ENCODE measurements at places on chromosomes 16 and 17. TPM values are rescaled to one million over a fixed set of nuclear protein-coding genes. Genes with fewer than 3 reads are reported as not detected.

TP53TG3B gene
- not detected for total RNA-seq

TLCD1 gene
- 1.6 TPM for total RNA-seq

METTL2A gene
- total RNA-seq, result 16.3 TPM

HOXB2 gene
- total RNA-seq, result 9.4 TPM

SLC52A1 gene
- total RNA-seq, result not detected

TPSG1 gene
- not detected for total RNA-seq

TAT gene
- total RNA-seq, result not detected

CDH3 gene
- 1.1 TPM for total RNA-seq

KRTAP3-2 gene
- not detected for total RNA-seq

PRR11 gene
- 1.2 TPM for total RNA-seq

SECTM1 gene
- 4.5 TPM for total RNA-seq

DNASE1L2 gene
- total RNA-seq, result 0.88 TPM

GRCh38 chr16:79808731-79809130 lies 208.2 kb upstream of the MAF start:
- no peak for DNase-seq

- DNase-seq, result no peak
Measured at GRCh38 chr17:42918902-42919521, 18.4 kb downstream of the G6PC1 start.

GRCh38 chr17:74201250-74201649 lies 2.2 kb upstream of the RPL38 start:
- no peak for DNase-seq

DNA sequence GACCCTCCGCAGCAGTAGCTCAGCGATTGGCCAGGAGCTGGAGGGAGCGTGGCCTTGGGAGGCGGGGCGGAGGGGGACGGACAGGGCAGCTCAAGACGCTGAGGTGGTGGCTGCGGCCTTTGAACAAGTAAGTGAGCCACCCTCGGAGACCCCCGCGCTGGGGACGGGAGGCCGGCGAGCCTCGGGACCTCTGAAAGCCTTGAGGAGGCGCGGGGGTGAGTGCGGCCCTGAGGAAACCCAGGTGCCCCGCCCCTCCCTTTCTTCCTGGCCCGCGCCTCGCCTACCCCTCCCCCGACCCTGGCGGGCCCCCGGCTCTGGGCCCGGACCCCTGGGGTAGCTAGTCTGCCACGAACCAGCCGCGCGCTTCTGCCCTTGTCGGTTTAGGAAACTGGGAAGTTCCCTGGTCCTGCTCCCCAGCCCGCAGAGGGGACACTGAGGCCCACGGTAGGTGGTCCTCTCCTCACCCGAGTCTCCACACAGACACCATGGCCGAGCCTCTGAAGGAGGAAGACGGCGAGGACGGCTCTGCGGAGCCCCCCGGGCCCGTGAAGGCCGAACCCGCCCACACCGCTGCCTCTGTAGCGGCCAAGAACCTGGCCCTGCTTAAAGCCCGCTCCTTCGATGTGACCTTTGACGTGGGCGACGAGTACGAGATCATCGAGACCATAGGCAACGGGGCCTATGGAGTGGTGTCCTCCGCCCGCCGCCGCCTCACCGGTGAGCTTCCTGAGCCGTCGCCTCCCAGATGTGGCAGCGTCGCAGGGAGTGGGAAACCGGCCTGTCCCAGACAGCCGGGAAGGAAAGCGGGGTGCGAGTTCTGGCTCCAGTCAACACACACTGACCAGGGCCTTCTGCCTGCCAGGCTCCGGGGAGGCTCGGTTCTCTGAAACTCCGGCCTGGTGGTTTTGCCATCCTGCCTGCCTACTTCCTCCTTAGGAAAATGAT lies at the start of gene MAPK7:
TSS of gene MAPK7 (plus strand) at position 83 of the 945 bp plus-strand sequence. CDS start at position 486, 403 bp downstream.
- DNase-seq, result no peak

DNA sequence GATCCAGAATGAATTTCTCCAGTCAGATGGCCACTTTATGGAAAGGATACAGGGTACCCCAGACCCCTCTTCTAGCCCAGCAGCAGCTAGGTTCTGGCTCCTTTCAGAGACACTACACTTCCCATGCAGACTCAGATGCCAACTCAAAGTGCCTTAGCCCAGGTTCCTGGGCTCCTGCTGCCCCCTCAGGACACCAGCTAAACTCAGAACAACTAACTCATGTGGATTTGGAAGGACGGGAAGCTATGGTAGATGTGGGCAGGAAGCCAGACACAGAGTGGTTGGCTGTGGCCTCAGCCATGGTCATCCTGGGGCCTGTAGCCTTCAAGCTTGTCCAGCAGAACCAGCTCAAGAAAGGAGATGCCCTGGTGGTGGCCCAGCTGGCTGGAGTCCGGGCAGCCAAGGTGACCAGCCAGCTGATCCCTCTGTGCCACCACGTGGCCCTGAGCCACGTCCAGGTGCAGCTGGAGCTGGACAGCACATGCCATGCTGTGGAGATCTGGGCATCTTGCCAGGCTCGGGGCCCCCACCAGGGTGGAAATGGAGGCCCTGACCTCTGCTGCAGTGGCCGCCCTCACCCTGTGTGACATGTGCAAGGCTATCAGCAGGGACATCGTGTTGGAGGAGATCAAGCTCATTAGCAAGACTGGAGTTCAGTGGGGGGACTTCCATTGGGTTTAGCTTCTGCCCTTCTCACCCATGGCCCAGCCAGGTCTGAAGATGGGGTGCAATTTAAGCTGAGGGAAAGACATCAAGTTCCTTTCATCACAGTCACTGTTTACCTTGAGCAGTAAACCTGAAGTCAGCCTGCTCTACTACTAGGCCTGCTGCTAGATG lies 111.8 kb downstream of the N4BP1 start:
- peak; percentile 8 for DNase-seq

DNA sequence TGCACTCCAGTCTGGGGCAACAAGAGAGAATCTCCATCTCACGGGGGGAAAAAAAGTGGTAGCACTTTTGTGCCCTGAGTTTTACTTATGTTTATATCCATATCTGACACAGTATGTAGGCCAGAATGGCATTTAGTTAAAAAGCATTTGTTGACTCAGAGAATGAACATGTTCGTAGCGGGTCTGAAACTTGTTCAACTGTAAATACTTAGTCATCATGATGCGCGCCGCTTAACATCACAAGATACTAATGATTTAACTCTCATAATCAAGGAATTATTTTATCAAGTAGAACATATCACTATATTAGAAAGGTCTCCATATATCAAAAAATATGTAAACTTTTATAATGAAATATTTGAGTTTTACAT lies 55.3 kb upstream of the ITGA2B start:
- no peak for DNase-seq

- DNase-seq, result no peak
Measured at GRCh38 chr17:35895636-35896587, 15.8 kb upstream of the CCL5 start.

GRCh38 chr17:81392909-81393654 lies 2.2 kb upstream of the BAHCC1 start:
- DNase-seq, result no peak

DNA sequence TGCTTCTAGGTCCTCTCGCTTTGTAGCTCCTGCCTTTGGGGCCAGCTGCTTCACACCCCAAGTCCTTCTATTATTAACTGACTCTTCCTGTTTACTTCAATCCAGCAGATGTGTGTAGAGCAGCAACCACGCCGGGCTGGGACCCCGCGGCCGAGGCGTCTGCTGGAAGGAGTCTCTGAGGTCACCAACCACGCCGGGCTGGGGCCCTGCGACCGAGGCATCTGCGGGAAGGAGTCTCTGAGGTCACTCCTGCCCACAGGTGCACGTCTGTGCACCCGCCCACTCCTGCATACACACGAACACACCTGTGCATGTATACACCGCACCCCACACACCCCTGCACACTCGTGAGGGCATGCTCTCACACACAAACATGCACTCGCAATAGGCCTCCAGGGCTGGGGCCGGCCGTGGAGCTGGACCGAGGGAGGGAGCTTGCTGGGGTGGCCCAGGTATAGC lies 7.8 kb upstream of the TEX19 start:
- DNase-seq, result no peak

DNA sequence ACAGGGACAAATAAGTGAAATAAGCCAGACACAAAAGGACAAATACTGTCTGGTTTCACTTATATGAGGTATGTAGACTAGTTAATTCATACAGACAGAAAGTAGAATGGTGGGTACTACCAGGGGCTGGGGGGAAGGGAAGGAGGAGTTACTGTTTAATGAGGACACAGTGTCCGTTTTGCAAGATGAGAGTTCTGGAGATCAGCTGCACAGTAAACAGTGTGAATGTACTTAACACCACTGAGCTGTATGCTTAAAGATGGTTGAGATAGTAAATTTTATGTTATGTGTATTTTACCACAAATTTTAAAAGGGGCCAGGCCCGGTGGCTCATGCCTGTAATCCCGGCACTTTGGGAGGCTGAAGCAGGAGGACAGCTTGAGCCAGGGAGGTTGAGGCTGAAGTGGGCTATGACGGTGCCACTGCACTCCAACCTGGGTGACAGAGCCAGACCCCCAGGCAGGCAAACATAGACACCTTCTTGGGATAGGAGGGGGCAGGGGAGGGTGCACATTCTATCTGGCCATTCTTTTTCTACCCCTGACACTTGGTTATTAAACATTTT lies 23.5 kb downstream of the LRRC75A start:
- no peak for DNase-seq

DNA sequence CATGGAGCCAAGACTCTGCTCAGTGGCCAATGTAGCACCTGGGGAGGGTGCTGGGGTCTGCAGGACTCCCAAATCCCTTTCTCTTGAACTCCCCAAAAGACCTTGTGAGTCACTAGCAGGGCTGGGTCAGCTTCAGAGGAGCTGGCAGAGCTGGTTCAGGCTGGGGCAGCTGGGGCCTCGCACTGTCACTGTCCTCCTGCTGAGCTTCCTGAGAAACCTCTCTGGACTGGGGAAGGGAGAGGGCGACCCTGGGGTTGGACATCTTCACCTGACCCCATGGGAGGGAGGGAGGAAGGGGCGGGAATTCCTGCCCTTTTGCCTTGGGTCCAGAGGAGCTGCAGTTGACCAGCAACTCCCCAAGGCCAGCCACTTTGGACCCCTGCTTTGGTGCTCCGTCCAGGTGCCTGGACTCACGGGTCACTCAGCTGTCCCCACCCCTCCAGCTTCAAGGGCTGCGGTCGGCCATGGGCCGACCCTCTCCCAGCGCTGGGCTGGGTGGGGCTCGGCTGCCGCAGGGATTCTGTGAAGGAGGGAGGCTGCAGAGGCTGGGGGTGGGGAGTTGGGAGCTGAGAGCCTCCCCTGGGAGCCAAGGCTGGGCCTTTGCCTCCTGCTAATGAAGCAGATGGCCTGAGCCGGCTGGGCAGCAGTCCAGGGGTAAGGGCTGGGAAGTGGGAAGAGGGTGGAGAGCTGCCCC lies 9.2 kb downstream of the FMNL1 start:
- no peak for DNase-seq

GRCh38 chr17:81245665-81246342 lies 6.7 kb downstream of the NDUFAF8 start:
- no peak for DNase-seq

- no peak for DNase-seq
Measured at GRCh38 chr16:80618862-80619648, 78.3 kb downstream of the DYNLRB2 start.

GRCh38 chr16:56931271-56931891 lies 561 bp upstream of the HERPUD1 start:
- DNase-seq, result peak; percentile 13

DNA sequence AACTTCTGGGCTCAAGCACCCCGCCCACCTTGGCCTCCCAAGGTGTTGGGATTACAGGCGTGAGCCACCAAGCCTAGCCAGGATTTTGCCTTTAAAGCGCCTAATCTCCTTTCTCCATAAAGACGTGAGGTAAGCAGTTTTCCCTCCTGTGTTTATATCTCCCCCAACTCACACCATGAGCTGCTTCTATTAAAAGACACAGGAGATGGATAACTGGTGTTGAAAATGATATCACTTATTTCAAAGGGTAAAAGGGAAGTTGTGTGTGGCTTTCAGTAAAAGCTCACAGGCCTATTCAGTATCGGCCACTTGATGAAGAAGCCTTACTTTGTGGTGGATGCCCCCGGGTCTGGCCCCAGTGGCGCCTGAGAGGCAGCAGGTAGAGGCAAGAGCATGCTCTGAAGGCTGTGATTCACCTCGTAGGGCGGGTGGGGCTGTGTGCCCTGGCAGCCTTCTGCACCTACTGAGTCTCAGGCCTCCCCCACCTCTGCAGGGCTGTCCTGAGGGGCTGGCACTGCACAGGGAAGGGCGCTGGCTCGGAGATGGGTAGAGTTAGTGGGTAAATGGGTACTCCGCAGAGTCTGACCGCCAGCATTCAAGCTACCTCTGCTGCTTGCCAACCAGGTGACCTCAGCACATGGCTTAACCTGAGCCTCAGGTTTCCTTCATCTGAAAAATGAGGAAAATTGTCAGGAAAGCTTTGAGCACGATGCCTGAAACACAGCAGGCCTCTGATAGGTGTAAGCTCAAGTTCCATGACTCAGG lies 146.8 kb downstream of the CLEC16A start:
- no peak for DNase-seq

- no peak for DNase-seq
Measured at GRCh38 chr16:23745263-23745662, 9.6 kb upstream of the CHP2 start.

DNA sequence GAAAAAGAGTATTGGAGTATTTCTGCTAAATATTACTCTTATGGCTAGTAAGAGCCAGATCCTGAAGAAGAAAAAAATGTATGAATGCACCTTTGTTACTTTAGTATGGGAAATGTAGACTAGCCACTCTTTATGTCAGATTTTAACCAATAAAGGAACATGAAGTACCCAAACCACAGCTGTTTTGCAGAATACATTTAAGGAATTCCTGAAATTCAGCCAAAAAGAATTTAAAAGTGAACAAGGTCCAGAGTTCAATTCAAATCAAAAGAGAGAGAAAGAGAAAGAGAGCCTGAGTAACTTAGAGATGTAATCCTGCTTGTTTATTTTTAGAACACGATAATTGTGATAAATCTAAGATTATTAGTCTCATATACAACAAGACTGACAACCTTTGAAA lies 1.2 kb downstream of the KCNJ16 start:
- no peak for DNase-seq

GRCh38 chr16:53605831-53606400 lies 97.7 kb downstream of the RPGRIP1L start:
- DNase-seq, result no peak

DNA sequence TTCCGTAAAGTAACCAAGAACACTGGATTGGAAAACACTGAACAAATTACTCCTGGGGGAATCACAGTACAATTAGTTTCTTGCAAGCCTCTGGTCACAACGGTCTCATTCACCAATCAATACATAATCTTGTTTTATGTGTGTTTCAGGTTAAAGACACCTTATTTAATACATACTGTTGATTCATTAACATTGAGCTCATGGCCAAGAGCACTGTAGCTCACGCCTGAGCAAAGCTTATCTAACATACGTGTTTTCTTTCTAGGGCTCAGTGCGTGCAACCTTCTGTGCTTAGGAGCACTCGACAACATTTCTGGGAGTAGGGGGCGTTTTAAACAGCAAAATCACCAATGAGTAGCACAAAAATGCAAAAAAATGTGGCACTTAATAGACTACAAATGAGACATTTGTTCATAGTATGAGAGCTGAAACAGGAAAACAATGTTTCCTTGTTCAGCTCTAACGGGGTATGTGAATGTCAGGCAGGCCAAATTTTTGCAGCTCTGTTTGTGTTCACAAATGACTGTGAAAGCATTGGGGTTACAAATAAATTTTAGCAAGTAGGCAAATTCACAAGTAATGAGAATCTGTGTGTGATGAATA lies 206.2 kb downstream of the CNTNAP4 start:
- DNase-seq, result no peak
